ENCODE measurements at places on chromosomes 13 and 19.

DNA sequence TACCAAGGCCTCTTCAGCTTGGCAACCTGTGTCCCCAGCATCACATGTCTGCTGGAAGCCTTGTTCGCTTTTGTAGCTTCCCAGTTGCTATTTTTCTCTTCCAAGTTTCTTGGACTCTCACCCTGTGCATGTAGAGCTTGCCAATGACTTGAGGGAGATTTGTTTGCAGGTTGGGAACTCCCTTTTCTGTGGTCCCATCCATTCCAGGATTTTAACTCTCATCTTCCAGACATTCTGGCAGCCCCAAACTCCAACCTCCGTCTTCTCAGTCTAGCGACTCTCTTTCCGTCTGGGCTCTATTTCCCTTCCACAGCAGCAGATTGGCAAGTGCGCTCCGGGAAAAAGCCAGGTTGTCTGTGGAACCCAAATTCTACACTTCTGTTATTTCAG is 9.0 kb downstream of the PLAUR start:
- no peak for DNase-seq

DNA sequence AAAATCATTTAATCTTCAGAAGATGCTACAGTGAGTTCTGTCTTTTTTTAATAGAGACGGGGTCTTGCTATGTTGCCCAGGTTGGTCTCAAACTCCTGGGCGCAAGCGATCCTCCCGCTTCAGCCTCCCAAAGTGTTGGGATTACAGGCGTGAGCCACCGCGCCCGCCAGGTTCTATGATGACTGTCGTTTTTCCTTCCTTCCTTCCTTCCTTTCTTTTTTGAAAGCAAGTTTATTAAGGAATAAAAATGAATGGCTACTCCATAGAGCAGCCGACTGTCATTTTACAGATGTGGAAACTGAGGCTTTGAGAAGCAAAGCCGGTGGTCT is 511 bp upstream of the GAMT start:
- DNase-seq: no peak

DNA sequence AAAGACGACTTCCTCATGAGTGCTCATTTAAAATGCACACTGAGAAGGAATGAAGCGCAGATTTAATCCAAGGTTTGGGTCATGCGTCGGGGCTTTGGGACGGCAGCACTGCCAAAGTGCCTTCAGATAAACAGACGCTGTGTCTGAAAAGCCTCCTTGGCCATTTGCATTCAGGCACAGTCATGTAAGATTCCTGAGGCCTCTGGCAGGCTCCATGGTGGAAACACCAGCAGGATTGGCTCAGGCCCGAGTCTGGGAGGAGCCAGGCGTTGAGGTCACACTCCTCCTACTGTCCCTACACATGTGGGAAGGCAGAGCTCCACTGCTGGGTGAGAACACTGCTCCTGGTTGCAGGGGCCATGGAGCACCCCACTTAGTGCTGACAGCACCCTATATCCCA is 113.3 kb upstream of the KL start:
- no peak for DNase-seq

GRCh38 chr19:48190288-48190884 is 19.9 kb downstream of the ZSWIM9 start:
- DNase-seq: no peak

DNA sequence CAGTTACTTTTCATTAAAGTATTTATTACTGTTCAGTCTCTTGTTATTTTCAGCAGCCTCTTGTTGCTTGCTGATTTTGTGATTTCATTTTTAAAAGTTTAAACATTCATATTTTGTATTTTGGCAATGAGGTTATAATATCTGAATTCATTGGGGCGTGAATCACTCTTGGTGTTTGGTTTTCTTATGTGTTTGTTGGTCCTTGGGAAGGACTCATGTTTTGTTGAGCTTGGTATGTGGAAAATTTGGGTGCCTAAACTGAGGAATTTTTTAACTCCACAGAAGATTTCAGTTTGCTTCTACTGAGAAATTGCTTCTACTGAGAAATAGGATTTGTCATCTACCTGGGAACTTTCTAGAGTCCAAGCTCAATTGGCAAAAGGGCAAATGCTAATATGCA is 38.2 kb downstream of the PDS5B start:
- DNase-seq: no peak

DNA sequence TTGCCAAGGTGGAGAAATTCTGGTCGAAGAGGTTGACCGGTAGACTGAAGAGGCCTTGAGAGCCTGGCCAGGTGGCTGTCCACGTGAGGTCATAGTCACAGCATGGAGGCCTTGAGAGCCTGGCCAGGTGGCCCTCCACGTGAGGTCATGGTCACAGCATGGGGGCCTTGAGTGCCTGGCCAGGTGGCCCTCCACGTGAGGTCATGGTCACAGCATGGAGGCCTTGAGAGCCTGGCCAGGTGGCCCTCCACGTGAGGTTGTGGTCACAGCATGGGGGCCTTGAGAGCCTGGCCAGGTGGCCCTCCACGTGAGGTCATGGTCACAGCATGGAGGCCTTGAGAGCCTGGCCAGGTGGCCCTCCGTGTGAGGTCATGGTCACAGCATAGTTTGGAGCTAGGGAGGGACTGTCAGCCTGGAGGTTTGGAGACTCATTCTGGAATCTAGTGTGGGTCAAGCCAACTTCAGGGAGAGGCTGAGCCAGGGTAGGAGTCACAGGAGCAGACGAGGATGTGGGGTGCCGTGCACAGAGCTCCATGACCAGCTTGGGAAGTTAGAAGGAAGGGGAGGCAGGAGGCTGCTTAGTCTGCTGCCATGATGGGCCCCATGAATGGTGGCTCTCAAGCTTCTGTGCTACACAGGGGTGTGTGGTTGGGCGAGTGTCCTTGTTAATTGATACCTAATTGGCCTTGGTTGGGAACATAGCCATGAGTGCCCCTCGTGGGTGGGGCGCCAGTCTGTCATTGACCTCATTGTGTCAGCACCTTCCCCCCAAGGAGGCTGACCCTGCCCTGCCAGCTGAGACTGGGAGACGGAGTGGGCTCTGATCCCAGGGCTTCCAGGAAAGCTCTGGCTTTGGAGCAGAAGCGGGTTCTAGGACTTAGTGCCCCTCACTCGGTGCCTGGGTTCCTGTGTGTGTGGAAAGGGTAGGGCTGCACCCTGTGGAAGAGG is 4.0 kb downstream of the LENG9 start:
- DNase-seq: no peak

DNA sequence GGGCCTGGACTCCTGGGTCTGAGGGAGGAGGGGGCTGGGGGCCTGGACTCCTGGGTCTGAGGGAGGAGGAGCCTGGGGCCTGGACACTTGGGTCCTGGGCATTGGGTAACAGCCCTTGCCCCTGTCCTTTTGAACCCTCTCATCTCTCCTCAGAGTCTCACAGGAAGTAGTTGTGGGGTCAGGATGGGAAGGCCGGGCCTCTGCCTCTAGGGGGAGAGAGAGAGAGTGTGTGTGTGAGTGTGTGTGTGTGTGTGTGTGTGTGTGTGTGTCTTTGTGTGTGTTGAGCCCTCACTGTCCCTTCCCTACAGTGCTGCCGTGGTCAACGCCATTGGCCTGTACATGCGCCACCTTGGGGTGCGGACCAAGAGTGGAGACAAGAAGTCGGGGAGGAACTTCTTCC is 10.9 kb downstream of the ARHGEF1 start:
- no peak for DNase-seq

DNA sequence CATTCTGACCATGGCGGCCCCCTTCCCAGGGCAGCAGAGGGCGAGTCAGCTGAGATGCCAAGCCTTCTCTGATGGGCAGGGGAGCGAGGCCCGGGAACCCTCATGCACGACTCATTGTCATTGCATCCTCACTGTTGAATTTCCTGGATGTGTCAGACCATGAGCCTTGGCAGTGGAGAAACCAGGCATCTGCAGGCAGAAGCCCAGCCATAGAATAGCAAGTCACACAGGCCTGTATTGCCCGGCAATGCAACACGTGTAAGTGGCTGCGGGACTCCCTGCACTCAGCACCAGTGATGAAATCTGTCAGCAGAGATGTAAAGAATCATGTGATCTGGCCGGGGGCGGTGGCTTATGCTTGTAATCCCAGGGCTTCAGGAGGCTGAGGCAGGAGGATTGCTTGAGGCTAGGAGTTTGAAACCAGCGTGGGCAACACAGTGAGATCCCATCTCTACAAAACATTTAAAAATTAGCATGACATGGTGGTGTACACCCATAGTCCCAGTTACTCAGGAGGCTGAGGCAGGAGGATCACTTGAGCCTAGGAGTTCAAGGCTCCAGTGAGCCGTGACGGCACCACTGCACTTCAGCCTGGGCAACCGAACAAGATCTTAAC is 199.7 kb downstream of the KATNAL1 start:
- no peak for DNase-seq

DNA sequence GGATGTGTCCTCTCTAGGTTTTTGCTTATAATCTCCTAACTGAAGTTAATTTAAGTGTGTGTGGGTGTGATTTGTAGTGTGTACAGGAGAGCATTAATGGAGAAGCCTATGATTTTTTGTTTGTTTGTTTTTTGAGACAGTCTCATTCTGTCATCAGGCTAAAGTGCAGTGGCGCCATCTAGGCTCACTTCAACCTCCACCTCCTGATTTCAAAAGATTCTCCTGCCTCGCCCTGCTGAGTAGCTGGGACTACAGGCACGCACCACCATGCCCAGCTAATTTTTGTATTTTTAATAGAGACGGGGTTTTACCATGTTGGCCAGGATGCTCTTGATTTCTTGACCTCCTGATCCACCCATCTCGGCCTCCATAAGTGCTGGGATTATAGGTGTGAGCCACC is 20.6 kb downstream of the ZNF701 start:
- DNase-seq: no peak

- no peak for DNase-seq
Observed at GRCh38 chr19:46759206-46759605, 13.0 kb upstream of the STRN4 start.

Data from stimulated activated CD4-positive, alpha-beta T cell treated with anti-CD3 and anti-CD28 coated beads, TNF-alpha, amount 100 ng/mL, for 1 hour (primary cell).